Cortex of kidney (tissue), 1 donor: ENCODE measurements at places on chromosomes 12 and 14.

GRCh38 chr12:21428241-21428640 lies 9.2 kb upstream of the PYROXD1 start:
- DNase-seq, result no peak

- no peak for DNase-seq
These were observed 46.3 kb upstream of the SLC38A4 start for GRCh38 chr12:46872135-46872534.

DNA sequence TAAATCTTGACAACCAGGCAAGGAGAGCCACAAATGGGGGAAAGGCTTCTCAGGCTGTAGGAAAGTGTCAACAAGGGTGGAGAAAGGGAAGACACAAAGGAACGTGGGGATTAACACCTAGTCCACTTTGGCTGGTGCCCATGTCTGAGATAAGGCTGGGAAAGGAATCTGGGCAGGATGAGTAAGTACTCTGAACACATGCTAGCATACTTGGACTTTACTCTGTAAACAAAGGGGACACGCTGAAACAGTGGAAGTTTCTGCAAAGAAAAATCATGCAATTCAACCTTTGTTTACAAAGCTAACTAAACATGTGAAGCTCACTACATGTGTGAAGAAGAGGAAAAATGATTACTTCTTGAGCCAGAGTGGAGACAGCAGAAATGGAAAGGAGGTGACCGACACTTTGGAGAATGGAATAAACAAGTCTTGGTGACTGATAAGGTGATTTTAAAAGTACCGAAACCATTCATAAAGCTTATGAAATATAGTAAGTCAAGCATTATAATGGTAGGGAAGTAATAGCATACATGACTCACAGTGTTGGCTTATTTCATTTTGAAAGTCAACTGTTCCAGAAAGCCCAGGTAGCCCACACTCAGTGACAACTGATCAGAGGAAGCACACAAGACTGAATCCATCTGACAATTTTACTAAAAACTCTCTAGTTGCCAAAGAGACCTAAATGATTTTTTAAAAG lies 13.2 kb downstream of the CPNE8 start:
- no peak for DNase-seq

GRCh38 chr14:23544511-23545447 lies 6.8 kb downstream of the ZFHX2 start:
- no peak for DNase-seq

DNA sequence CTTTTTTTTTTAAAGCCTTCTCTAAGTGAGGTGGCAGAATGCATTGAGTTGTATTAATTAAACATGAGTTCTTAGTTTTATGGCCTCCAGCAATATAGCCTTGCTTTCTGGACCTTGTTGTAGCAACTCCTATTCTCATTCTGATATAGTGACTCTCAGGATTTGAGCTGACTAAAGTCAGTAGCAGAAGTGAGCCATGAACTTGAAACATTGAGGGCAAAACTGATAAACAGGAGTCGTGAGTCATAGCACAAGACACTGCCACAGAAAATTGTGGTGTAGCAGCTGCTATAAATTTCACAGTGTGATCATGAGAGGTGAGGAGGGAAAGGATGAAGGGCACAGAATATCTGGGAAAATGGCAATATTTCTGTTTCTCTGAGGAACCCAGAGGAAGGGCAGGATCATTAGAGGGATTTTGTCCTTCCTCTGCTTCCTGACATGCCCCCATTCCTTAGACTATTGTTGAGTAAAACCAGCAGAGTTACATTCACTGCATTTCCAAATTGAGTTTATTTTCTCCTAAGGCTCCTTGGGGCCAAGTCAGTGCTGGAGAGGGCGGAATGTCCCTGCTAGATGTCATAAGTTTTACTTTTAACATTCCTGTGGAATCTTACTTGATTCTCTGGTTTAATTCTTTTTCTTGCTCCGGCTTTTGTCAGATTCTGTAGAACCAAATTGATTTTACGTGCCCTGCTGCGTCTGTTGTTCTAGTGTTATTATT lies 7.5 kb downstream of the KLRG1 start:
- no peak for DNase-seq

DNA sequence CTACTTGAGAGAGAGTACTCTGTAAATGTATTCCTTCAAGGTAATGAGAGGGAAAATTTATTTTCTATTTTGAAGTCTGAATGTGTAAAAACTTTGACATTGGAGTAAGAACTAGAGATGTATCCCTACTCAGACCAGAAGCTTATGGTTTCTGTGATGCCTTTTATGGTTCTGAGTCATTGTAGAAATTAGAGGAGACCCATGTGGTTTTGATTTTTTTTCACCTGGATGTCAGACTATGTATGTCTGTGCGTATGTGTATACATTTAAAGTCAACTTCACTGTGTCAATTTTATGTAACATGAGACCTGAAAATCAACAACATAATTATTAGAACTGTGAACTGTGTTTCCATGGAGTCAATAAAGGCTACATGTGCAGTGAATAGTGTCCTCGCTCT lies 302.0 kb downstream of the TRHDE start:
- no peak for DNase-seq

- DNase-seq, result no peak
These were observed 13.5 kb downstream of the WNT5B start for GRCh38 chr12:1642513-1642912.
